ENCODE measurements at places on chromosomes 6 and 20.

DNA sequence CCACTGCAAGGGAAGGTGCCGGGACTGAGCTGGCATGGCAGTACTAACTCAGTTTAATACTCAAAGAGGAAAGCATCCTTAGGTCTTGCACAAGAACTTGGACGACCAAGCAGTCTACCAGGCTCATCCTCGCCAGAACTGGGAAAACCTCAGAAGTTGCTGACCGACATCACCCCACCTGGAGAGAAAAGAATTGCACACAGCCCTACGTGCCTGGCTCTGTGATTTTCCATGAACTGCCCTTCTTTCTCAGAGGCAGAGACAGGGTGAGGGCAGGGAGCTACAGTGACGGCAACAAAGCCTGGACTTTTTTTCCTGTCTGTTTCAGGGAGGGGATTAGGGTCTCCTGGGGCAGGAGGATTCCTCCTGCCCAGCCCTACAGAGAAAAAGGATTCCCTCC is 8.0 kb downstream of the JAG1 start:
- no peak for DNase-seq

DNA sequence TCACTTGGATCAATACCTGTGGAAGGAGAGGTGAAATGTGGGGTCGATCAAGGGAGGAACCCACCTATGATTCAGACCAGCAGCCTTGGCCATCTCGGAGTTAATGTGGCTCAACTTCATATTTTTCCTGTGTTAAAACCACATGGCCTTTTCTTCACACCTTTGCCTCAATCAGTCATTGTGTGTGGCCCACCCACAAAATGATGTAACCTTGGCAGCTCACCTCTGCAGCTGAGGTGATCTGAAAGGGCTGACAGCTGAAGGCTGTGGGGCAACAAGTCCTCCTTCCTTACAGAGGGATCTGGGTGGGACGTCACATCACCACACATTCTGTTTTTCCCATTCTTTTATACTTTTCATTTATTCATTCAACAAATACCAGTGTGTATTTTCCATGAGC is 357.1 kb upstream of the HSF2 start:
- DNase-seq = no peak

DNA sequence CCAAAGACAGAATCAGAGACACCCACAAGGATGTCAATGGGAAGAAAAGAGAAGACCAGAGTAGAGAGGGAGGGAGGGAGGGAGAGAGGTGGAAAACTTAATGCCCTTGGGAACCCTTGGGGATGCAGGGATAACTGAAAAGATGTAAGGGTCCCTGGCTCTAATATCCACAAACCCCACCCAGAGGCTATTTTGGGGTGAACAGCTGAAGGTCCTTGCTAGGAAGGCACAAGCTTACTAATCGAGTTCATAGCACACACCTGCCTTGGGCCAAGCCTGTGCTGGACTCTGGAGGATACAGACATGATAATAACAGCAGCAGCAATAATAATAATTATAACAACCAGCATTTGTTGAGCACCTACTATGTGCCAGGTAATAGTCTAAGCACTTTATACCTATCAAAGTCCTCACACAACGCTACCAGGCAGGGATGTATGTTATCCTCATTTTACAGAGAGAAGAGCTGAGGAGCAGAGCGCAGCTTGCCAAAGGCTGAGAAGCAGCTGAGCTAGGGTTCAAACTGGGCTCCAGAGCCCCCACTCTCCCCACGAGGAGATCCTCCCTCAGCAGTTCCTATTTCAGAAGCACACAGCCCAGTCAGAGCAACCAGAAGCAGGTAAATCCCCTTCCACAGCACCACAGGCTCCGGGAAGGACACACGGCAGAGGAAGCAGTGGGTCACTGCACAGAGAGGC is 174.2 kb downstream of the ANKRD60 start:
- DNase-seq = no peak

DNA sequence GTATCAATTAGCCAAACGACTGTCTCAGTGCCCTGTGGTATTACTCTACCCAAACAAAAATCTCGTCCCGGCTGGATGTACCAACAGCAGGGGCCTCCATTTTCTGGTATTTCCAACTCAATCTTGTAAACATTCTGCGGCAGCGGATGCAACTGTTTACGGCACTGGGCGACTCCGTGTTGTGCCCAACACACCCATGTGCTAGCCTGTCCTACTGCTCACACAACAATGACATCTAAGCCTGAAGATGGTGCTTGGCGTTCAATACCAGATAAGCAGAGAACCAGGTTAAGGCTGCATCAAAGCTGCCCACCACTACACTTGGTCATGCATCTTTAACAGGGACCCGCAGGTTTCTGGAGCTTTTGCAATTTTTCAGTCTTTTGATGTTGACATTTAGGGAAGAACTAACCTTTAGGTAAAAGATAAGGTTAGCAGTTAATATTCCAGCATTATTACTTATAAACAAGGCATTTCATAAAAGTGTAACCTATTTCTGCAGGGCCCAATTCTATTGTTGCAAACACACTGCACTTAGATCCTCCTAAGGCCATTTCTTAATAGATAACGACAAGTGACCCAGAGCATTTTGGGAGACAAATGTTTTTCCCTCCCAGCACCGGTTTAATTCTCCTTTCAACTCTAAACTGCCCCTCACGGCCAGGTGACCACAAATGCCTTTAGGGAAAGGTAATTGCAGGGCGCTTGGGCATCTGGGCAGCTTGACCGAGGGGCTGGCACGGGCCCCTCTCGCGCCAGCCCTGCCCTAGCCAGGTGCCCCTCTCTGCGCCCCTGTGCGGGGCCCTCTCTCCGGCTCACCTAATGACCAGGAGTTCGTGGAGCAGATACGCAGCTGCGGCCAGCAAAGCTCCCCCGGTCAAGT is 945 bp downstream of the FAXC start:
- DNase-seq = no peak

GRCh38 chr20:17936761-17937732 is 31.5 kb downstream of the SNX5 start:
- DNase-seq = no peak

DNA sequence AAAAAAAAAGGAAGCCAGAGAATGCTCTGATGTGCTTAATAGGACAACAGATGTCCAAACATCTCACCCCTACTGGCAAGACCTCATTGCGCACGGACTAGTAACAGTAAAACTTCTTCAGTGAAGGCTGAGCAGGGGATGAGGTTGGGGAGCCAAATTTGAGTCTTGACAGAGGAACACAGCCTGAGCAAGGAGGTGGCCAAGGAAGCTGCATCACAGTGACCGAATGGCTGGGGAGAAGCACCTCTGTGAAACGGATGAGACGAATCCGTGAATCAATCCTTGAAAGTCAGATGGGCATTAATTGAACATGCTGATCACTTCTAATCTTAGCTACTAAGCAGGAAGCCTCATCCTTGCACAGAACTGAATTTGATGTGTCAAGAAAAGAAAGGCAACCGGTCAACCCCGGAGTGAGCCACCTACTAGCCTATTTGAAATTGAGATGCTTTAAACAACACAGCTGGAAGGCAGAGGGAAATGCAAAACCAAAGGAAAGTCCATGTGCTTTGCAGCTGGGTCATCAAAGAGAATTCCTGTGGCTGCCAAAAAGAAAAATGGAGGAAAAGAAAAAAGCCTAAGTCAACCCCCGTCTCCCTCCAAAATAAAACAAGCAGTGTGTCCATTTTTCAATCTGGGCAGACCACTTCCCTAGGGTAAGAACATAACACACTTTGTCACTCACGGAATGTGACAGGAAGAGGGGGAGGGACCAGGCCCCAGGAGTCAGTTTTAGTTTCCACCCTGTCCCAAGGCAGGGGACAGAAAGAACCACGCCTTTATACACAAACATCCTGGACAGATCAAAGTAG is 29.5 kb downstream of the PXDC1 start:
- no peak for DNase-seq

GRCh38 chr6:408599-409102 is 17.1 kb downstream of the IRF4 start:
- DNase-seq = no peak

GRCh38 chr6:140811642-140812041 is 1321.1 kb upstream of the GJE1 start:
- DNase-seq = no peak

GRCh38 chr6:40817369-40817768 is 221.7 kb downstream of the UNC5CL start:
- no peak for DNase-seq
